ENCODE measurements at places on chromosomes 2 and 18.

DNA sequence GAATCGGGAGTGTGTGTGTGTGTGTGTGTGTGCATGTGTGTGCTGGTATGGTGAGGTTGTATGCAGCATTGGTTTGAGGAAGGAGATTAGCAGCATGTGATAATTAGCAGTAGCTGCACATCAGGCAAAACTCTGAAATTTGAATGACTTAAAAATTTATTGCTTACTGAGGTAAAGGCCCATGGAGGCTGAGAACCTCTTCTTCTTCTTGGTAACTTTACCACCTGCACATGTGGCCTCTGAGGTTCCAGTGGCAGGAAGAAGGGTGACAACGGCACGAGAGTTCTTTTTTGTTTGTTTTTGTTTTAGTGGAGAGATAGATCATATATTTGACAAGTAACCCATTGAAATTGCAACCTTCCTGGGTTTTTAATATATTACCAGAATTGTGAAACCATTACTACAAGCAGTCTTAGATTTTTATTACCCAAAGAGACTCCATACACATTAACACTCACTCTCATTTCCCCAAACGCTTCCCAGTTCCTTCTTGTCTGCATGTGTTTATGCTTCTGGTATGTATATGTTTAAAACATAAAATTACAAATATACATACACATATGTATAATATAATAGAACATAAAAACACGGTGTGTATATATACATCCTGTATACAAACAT lies 292.1 kb downstream of the PTGR3 start:
- no peak for DNase-seq

GRCh38 chr2:628651-629050 lies 48.6 kb downstream of the TMEM18 start:
- no peak for DNase-seq

DNA sequence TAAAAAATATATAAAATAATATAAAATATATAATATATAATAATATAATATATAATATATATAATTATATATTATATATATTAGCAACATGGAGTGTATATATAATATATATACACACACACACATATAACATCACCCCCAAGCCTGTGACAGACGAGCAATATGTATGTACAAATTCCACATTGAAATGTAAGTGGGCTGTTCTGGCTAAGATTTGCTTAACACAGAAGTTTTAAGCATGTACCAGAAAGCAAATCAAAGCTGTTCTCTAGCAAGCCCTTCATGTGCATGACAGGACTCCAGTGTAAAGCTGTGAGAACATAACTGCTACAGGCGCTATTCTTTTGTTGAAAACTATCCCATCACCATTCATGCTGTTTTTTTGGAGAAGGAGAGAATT lies 261.7 kb upstream of the TNP1 start:
- no peak for DNase-seq

DNA sequence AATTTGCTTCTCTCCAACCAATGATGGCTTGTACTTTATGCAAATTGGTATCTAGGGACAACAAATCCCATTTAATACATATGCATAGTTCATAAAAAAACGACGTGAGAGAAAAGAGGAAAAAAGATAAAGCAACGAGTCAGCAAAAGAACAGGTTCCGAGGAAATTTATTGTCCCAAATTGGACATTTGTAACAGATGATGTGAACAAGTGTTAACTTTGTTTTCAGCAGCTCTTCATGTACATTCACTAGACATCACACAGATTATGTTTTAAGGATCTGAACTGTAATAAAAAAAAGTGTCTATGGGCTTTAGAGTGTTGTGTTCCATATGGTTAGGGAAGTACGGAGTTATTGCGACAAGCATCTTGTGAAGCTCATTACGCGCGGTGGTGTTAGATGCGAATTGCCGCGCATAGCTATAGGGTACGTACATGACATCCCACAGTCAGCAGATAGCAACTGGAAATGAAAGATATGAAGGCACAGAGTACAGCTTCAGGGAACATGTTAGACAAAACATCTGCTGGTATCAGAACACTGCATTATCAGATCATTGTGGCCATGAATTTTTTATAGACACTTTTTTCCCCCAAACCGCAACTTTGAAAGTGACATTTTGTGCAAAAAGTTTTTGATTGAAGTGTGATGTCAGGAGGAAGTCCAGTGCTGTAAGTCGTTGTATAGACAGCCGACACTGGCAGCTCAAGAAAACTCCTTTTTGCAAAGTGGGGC lies 1073.1 kb upstream of the FANCL start:
- DNase-seq: no peak

GRCh38 chr18:6115710-6116109 lies 220.4 kb upstream of the TMEM200C start:
- DNase-seq: no peak

GRCh38 chr2:9212010-9212635 lies 5.5 kb downstream of the ASAP2 start:
- DNase-seq: no peak

- DNase-seq: no peak
These were observed 308.6 kb downstream of the PIEZO2 start for GRCh38 chr18:10840743-10841142.

GRCh38 chr2:32166115-32166574 lies 481 bp downstream of the SLC30A6 start:
- no peak for DNase-seq

DNA sequence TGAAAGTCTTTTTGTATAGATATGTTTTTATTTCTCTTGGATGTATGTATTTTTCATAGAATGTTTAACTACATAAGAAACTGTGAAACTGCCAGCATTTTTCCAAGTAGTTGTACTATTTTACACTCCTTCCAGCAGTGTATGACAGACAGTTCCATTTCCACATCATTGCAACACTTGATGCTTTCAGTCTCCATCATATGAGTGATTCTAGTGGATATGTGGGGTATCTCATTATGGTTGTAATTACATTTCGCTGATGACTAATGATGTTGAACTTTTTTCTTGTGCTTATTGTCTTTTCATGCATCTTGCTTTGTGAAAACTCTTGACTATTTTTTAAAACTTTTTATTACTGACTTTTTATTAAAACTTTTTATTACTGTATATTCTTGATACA lies 101.4 kb downstream of the ARHGAP28 start:
- no peak for DNase-seq

GRCh38 chr2:174722942-174723592 lies 41.2 kb downstream of the CHRNA1 start:
- no peak for DNase-seq

GRCh38 chr2:634041-634440 lies 43.2 kb downstream of the TMEM18 start:
- DNase-seq: no peak

- DNase-seq: no peak
These were observed 26.0 kb downstream of the DGKD start for GRCh38 chr2:233380132-233380895.

- no peak for DNase-seq
These were observed 69.8 kb upstream of the GALNT3 start for GRCh38 chr2:165863810-165864261.

GRCh38 chr2:101930019-101930418 lies 61.7 kb upstream of the IL1R2 start:
- no peak for DNase-seq

DNA sequence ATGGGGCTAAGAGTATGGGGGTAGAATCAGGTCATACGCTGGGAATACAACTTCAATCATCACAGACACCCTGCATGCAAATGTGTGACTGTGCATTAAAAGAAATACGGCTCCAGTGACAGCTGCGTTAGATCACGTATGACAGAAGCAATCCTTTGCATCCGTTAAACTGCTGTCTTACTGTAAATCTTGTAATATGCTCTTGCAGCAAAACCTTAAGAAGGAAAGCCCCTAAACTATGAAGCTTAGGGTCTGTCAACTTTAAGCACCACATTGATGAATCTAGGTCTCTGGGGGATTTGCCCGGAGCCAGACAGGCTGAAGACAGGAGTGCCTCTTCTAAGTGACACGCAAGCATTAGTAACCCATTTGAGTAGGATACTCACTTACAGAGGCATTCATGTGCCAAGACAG lies 84.7 kb upstream of the EML6 start:
- no peak for DNase-seq

DNA sequence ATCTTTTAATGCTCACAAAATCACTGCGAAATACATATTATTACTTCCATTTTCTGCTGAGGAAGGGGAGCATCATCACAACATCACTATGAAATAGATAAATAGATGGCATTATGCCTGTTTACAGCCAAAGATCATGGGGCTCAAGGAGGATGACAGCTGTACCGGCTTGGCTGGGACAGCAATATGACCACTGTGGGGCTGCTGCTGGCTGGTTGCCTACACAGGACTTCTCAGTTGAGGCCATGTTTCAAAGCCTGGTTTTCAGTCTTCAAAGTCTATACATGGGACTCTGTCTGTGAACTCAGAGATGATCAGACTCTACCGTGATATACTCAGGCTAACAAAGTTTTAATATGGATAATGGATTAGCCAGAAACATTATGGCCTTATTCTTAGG lies 58.7 kb downstream of the SPATS2L start:
- DNase-seq: no peak

- peak; percentile 80 for DNase-seq
These were observed 8.5 kb upstream of the SPATA3 start for GRCh38 chr2:230987137-230988020.

DNA sequence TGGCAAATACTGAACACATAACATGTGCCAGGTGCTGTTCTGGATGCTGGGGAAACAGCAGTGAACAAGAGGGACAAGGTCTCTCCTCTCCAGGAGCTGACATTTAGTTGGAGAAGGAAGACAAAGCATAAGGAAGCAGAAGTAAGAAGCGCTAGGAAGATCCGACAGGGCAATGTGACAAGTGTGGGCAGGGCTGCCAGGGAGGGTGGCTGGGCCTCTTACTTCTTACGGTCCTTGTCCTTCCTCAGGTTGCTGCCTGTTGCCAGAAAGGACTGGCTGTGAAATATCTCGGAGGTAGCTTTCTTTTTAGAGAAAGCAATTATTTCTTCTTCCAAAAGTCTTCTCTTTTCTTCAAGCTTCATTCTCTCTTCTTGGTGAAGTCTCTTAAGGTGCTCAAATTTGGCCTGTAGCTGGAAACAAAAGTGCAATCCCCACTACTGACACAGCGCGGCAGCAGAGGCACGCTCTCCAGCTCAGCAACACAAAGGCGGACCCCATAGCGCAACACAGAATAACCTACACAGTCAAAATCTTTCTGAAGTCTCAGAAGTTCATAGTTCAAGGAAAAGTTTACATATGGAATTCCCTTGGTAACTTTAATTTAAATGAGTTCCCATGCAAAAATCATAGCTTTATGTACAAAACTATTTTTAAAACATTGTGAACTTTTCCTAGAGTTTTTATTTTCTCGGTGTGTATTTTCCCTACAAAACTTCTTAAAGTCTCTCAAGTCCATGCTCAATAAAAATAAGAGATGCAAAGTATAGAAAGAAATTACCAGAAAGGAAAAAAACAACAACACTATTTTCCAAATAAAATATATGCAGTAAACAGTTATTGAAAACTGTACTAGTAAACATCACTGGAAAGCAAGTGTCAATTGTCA lies 67.7 kb downstream of the SEPTIN10 start:
- DNase-seq: peak; percentile 16

GRCh38 chr18:62461591-62461990 lies 61.2 kb upstream of the ZCCHC2 start:
- no peak for DNase-seq

- DNase-seq: no peak
These were observed 9.4 kb upstream of the MOB1A start for GRCh38 chr2:74188018-74188601.

GRCh38 chr2:80054346-80054675 lies 250.2 kb downstream of the LRRTM1 start:
- DNase-seq: no peak

GRCh38 chr2:219250049-219250781 lies 2.8 kb upstream of the TUBA4B start:
- no peak for DNase-seq

DNA sequence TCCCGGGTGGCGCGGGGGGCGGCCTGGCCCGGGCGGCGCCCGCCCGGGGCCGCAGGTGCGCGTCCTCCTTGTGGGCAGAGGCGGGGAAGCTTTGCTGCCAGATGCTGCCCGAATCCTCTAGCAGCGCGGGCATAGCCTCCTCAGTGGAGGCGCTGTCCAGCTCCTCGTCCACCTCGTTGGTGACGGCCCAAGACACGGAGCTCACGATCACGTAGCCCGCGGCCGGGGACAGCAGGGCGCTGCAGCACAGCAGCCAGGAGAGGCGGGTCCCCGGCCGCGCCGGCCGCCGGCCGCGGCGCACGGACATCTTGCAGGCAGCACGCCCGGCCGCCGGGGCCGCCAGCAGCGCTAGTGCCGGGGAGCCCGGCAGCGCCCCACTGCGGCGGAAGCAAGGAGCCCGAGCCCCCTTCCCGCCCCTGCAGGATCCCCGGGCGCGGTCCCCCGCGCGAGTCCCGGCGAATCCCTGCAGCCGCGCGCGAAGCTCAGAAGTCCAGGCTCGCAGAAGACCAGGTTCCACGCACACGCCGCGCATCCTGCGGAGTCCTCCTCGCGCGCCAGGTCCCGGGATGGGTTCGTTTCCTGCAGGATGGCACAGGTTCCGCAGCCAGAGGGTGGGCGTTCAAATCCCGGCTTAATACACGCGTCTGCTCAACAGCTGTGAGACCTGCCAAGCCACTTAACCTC lies at the start of gene CREG2:
Gene CREG2 (minus strand): TSS at position 353 of the 684 bp plus-strand sequence. CDS start 46 bp downstream, at position 307.
- DNase-seq: peak; percentile 51

- no peak for DNase-seq
These were observed 243.8 kb downstream of the CYP26B1 start for GRCh38 chr2:71903841-71904240.

GRCh38 chr2:121333834-121334558 lies 49.0 kb upstream of the TFCP2L1 start:
- DNase-seq: no peak

Measured in effector memory CD8-positive, alpha-beta T cell (primary cell).